ENCODE measurements at places on chromosomes 6 and 20.

DNA sequence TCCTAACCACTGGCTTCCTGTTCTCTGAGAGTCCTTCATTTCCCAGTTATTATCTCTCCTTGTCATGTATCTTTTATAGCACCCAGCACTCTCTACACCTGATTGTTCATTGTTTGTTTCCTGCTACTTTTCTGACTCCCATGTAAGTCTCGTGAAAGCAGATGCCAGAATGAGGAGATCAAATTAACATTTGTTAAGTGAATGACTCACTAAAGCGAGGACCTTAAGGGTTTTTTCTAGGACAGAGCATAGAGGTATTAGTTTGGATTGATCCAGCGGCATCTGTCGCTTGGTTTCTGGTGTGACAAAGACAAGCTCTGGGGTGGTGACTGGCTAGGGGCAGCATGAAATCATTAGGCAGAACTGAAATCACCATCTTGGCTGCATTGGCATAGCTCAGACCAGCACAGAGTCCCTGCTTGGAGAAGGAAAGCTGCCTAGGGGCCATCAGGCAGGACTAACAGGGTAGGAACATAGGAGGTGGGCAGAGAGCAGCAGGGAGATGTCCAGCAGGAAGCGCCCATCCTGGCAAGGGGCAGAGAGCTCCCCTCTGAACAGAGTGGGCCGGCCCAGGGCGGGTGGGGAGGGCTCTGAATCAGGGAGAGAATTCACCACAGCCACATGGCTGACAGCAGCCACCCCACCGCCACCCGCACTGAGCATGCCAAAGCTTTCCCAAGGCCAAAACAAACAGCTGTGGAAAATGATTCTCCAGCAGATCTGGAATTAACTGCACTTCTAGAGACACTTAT, 97.1 kb upstream of the CEP85L start:
- DNase-seq: peak; percentile 67

GRCh38 chr6:125246566-125246965, 55.2 kb downstream of the HDDC2 start:
- no peak for DNase-seq

GRCh38 chr6:64084185-64084663, 448.6 kb downstream of the PHF3 start:
- no peak for DNase-seq

DNA sequence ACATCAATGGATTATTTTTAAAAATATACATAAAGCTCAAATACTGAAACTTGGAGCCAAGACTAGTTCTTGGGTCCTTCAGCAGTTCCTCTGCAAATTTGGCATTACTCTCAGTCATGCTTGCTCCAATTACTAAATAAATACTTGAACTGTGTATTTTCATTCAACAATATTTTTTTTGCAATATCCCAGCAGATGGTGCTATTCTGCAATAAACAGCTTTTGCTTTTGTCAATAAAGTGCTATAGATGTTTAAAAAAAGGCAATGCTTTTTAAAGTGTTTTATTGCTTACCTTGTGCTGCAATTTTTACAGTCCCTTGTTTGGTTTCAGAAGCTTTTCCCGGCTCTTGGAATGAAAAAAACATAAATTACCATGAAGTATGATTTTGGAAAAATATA, 243.4 kb downstream of the TRDN start:
- peak; percentile 47 for DNase-seq

DNA sequence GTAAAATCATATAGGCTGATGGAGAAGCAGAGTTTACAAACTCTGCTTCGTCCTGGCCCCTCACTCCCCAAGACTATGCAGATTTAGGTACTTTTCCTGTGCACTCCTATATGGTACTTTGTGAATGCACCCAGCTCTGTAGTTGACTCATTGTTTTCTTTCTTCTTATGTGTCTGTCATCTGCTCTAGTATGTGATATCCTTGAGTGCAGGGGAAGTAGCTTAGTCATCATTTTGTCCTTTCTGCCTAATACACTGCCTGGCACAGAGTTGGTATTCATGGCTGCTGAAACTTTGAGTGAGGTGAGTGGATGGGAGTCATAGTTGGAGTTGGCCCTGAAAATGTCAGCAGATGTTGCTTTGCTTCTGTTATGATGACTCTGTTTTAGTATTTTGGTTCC, 222.6 kb downstream of the RNF144B start:
- DNase-seq: no peak

GRCh38 chr6:83615025-83615999, 93.6 kb downstream of the SNAP91 start:
- peak; percentile 60 for DNase-seq

GRCh38 chr20:31695849-31696804, 26.5 kb downstream of the BCL2L1 start:
- DNase-seq: no peak

DNA sequence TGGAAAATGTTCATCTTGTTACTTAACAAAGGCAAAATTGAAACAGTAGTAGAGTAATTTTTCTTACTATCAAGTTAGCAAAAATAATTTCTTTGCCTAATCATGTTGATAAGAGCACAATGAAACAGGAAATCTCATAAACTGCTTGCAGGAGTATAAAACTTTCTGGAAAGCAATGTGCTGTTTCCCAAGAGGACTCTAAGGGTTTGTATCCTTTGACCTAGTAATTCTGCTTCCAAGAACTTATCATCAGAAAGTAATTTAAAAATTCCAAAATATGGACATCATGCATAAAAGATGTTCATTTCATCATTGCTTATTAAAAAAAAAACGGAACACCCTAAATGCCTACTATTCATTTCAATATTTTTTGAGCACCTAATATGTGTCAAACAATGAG, 46.1 kb upstream of the TNFAIP3 start:
- DNase-seq: no peak
